ENCODE measurements at places on chromosomes 7 and 10. TPM values are rescaled to one million over a fixed set of nuclear protein-coding genes. Genes with fewer than 3 reads are reported as not detected.

GRM3 gene
- total RNA-seq: not detected

PDE1C gene
- total RNA-seq: 6.4 TPM

UCN3 gene
- total RNA-seq: not detected

MALRD1 gene
- 0.12 TPM for total RNA-seq

PARP12 gene
- total RNA-seq: 11.7 TPM

HYAL4 gene
- not detected for total RNA-seq

RNF148 gene
- 0.43 TPM for total RNA-seq

NXPH1 gene
- not detected for total RNA-seq

SPDYE6 gene
- not detected for total RNA-seq

TBXAS1 gene
- 4.9 TPM for total RNA-seq

STYXL1 gene
- total RNA-seq: 53.3 TPM

PRR15 gene
- total RNA-seq: 112 TPM

GFRA1 gene
- 1.6 TPM for total RNA-seq

OPALIN gene
- not detected for total RNA-seq

ABCB1 gene
- total RNA-seq: not detected

PRPS1L1 gene
- not detected for total RNA-seq

TPST1 gene
- 35.7 TPM for total RNA-seq

FLNC gene
- 168 TPM for total RNA-seq

SLC29A4 gene
- total RNA-seq: 4.1 TPM

SYNPO2L gene
- 0.68 TPM for total RNA-seq

PPP1R17 gene
- not detected for total RNA-seq

PLCE1 gene
- total RNA-seq: 6.0 TPM

ANKRD1 gene
- total RNA-seq: 189 TPM

CCDC146 gene
- total RNA-seq: 1.2 TPM

FAM25G gene
- total RNA-seq: not detected

NEUROG3 gene
- not detected for total RNA-seq

KCND2 gene
- total RNA-seq: 1.2 TPM

TMEM273 gene
- not detected for total RNA-seq

TRPV6 gene
- total RNA-seq: not detected

SH2D4B gene
- not detected for total RNA-seq

TMEM176A gene
- total RNA-seq: 6.2 TPM

IMPDH1 gene
- total RNA-seq: 57.6 TPM

DNAAF5 gene
- 19.9 TPM for total RNA-seq

RARRES2 gene
- 90.6 TPM for total RNA-seq

BMPER gene
- 28.2 TPM for total RNA-seq

FAM25C gene
- total RNA-seq: not detected
